LoVo (cell line): ENCODE measurements at places on chromosomes 12 and 14.

- DNase-seq: no peak
Measured at GRCh38 chr12:24903329-24904088, 45.4 kb downstream of the BCAT1 start.

DNA sequence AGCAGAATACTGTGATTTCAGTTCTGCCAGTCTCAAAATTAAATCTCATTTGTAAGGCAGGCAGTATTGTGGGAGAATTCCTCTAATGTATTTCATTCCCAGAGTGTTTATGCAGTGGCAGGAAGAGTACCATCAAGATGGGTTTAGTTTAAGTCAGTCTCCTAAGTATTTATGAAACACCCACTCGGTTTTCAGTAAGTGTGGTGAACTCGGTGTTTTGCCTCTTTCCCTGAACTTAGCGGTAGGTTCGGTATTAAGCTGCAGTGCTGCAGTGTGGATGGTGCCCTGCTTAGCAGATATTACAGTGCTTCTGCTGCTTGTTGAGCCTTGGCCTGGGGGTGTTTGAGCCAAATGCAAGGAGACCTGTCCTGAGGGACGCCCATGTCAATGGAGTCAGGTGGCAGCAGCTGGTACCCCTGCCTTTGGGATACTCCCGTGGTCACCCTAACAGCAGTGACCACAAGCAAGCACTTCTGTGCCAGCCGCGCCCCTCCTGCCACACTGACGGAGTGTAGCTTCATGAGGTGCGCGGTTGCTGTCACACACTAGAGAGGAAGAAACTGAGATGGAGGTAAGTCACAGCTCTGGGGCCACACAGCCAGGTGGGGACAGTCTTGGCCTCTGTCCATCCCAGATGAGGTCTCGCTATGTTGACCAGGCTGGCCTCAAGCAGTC lies 15.8 kb downstream of the COA8 start:
- DNase-seq: no peak

GRCh38 chr14:57405562-57405961 lies 15.2 kb downstream of the NAA30 start:
- DNase-seq: no peak

DNA sequence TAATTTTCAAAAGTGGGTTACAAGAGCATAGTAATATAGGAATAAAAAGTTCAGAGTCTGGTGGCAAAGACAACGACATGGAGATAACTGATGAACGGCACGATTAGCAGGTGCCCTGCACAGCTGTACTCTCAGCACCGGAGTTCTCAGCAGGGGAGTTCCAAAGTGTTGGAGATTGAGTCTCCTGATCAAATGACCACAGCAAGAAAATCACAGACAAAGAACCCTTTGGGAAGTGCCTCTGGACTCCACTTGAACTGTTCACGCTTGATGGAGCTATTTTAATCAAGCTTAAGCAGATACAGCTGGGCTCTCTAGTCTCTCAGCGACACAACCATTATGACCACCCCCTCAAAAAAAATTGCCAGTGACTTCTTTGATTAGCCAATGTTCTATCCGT lies 153.1 kb downstream of the ALG10B start:
- DNase-seq: no peak

- DNase-seq: no peak
Measured at GRCh38 chr14:77406718-77407117, 16.6 kb downstream of the NOXRED1 start.

GRCh38 chr12:114746297-114747011 lies 62.5 kb upstream of the TBX3 start:
- no peak for DNase-seq

DNA sequence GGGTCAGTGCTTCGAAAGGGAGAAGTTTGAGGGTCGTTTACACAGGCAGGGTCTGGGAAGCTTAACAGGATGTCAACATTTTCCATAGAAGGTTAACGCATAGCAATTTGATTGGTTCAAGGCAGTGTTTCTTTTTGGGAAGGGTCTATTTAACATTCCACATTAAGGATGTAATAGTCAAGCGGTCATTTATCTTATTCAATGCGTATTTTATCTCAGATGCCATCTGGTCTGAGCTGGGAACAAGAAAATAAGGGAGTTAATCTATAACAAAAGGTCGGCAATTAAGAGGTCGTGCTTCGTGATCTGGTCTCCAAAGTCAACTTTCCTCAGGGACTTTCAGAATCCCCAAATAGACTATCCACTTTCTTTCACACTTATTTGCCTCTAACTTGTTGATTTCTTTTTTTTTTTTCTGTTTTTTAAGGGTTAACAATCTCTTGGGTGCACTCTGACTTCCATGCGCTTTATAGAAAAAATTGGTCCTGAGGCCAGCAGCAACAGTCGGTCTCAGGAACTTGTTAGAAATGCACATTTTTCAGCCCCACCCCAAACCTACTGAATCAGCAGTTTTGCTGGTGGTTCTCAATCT lies 550 bp upstream of the RESF1 start:
- peak; percentile 10 for DNase-seq

GRCh38 chr14:78586681-78587080 lies 416.5 kb downstream of the NRXN3 start:
- no peak for DNase-seq

GRCh38 chr14:68089146-68089731 lies 269.7 kb downstream of the RAD51B start:
- DNase-seq: no peak

DNA sequence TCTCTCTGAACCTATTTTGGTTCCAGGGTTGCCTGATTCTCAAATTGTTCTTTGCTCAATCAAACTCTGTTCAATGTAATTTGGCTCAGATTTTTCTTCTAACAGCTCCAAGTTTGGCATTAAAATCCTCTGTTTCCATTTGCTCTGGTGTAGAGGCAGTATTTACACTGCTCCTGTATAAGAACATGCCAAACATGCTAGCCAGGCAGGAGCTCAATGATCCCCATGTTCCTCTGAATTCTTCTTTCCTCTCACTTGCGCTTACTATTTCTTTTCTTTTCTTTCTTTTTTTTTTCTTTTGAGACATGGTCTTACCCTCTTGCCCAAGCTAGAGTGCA lies 17.2 kb downstream of the SDR9C7 start:
- DNase-seq: no peak
